ENCODE measurements at places on chromosomes 6 and 20. TPM values are rescaled to one million over a fixed set of nuclear protein-coding genes. Genes with fewer than 3 reads are reported as not detected.

DNA sequence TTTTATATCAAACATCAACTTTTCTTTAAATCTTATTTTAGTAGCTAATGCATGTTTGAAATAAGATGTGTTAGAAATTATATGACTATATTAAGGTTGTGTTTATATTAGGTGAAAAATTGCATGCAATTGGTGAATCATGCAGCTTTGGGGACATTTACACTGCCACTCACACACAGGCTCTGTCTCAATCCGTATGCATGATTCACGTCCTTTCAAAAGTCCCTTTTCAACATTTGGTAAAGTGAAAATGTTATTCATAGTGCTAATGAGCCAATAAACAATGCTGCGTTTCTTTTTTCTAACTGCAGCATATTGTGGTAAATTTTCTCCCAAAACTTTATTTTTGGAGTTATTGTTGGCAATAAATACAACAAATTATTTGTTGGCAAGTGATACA, 198.0 kb downstream of the FUT9 start:
- DNase-seq = no peak

- no peak for DNase-seq
Measured at GRCh38 chr20:13883425-13883824, 98.6 kb downstream of the NDUFAF5 start.

DNA sequence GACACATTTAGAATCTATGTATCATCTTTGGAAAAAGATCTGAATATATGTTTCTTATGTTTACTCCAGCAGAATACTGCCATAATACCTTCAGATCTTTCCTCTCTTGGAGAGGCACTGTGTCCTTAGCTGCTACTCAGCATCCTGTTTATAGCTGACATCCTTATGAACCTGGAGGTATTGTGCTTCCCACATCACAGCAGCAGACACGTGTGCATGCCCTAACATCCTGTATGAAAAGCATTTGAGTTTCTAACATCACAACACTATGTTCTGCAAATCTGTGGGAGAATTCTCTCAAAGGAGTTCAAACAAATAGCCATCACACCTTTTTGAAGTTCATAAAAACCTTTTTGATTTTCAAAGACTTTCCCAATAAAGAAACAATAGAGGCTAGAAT, 216.0 kb downstream of the GJA1 start:
- peak; percentile 18 for DNase-seq

GRCh38 chr20:15068486-15068885, 731.1 kb upstream of the FLRT3 start:
- no peak for DNase-seq

DNA sequence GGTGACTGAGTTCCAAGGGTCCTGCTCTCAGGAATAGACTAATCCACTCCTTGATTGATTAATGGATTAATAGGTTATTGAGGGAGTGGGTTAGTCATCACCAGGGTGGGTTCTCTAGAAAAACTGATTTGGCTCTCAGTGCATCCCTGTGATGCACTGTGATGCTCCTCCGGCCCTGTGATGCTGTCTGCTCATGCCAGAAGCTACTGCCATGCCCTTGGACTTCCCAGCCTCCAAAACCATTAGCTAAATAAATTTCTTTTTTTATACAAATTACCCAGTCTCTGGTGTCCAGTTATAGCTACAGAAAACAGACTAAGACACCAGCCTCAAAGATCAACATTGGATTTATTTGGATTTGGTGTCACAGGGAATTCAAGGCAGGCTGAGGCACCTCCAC, 40.4 kb upstream of the CST7 start:
- DNase-seq = no peak

DNA sequence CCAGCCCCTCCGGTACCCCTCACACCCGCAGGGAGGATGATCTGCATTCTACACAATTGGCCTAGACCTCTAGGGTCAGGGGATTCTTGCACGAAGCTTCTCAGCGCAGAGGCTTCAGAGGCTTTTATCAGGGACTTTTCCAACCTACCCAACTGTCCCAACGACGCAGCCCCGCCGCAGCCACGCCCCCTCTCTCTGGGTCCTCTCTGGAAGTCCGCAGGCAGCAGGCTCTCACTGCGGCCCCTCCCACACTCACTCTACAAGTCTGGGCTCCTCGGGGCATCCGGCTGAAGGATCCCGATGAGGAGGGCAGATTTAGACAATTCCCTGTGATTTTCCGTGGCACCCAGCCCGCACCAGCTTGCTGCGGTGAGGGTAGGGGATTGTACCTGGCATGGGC, 227.7 kb upstream of the RNF24 start:
- DNase-seq = no peak

GRCh38 chr6:52231406-52232127, 12.7 kb downstream of the IL17F start:
- DNase-seq = no peak

DNA sequence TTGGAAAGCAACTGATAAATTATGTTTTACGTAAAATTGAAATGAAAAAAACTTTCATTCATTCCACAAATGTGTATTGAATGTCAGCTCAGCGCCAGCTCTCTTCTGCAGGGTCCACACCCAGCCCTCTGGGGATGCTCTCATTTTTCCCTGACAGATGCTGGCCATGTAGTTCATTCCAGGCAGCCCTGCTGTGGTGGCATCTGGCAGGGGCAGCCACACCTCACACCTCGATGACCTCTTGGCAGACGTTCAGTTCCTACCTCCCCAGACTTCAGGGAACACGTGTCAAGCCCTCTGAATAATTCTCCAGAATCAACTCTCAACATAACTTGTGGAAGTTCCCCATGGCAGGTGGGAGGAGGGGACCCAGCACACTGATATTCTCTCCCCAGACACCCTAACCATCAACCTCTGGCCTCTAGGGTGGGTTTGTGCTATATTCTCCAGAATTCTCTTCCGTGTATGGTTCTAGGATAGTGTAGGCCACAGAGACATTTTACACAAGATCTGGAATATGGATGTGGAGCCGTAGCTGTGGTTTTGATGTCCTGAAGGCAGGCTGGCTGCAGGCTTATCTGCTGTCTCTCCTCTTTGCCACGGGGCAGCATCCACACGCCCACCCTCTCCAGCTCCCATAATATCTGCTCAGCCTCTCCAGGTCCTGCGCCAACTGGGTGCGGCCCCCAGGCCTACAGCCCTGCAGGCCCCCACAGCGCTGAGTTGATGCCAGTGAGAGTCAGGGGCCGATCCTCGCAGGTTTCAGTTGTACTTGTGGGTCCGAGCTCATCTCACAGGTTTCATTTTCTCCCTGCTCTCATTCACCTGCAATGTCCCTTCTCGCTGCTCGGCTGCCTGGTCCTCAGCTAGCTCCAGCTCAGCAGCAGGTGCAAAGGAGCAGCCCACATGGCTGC, 175.8 kb upstream of the ARID1B start:
- no peak for DNase-seq

- DNase-seq = no peak
Measured at GRCh38 chr6:158328952-158329351, 16.7 kb downstream of the TULP4 start.

- DNase-seq = no peak
Measured at GRCh38 chr6:39958947-39959346, 24.7 kb upstream of the MOCS1 start.

GRCh38 chr6:170289951-170290295, 955 bp downstream of the DLL1 start:
- no peak for DNase-seq

- DNase-seq = no peak
Measured at GRCh38 chr6:142900227-142900971, 44.6 kb downstream of the HIVEP2 start.

- DNase-seq = no peak
Measured at GRCh38 chr6:163651426-163651825, 236.9 kb downstream of the QKI start.

- no peak for DNase-seq
Measured at GRCh38 chr6:215335-216034, 76.8 kb upstream of the DUSP22 start.

DNA sequence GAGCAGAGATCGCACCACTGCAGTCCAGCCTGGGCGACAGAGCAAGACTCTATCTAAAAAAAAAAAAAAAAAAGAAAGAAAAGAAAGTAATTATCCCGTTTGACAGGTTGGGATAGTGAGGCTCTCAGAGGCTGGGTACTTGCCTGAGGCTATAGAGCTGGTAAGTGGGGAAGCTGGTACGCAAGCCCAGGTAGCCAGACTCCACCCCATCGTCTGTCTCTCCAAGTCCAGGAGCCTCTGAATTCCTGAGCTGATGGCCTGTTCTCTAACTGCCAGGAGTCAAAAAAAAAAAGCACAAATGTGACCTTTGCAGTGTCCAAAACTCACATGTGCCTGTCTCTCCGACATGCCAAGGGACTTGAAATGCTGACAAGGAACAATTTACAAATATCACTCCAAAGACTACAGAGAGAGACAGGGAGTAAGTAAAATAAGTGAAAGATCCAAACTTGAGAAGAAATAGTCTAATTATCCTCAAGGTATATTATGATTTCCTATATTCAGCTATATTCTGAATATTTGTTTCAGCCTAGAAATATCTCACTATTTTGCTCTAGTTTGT, 109.1 kb upstream of the SCAF8 start:
- DNase-seq = no peak

GRCh38 chr6:37280162-37280887, 22.4 kb upstream of the TMEM217 start:
- DNase-seq = no peak

DNA sequence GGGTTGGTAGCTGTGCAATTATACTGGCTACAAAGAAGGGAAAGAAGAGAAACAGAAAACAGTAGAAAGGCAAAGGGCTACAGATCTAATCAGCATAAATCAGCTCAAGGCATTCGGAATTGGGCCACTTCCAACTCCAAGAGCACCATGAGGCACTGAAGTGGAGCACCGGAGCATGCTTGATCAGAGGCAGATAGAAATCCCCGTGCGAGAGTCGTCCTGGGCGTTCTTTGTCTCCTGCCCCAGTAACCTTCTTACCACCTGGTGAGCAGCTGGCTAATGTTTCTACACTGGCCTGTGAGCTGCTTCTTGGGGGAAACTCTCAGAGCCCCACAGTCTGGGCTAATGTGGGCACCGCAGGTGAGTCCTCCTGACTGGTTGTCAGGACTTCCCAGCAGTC, 16.7 kb downstream of the NEDD9 start:
- no peak for DNase-seq

DNA sequence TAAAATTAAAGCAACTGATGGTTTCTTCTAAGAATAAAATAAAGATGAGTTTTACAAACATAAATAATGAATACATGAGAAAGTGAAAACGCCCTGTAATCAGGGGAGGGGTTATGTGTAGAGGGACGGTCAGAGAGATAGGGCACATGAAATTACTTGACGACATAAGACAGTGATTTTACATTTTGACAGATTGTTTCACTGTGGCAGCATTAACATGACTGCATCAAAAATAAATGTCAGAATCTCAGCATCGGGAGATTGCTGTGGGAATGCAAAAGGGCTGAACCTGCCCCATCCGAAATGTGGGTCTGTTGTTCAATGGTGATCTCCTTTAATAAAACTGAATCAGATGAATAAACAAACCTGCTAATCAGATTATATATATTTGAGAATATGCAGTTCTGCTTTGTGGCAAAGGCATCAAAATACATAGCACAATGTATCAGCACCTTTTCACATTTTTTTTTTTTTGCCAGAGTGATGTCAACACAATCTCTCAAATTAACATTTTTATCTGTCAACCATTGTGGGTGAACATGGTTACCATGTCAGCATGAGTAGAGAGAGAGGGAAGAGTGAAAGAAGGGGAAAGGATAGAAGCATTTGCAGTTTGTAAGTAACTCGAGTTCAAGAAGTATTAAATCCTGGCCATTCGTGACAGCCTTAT, 177.1 kb upstream of the MAN1A1 start:
- no peak for DNase-seq

Gene RCAN2
- total RNA-seq = 7.0 TPM

Gene RAET1G
- not detected for total RNA-seq

Gene INSM1
- total RNA-seq = 4.6 TPM

Gene NECAB3
- 146 TPM for total RNA-seq

Gene PROKR2
- not detected for total RNA-seq

Gene HCK
- 56.1 TPM for total RNA-seq
